ENCODE measurements at places on chromosomes 3 and 15.

- DNase-seq: no peak
These were observed 20.7 kb downstream of the IGSF11 start for GRCh38 chr3:119013951-119014350.

- no peak for DNase-seq
These were observed 94.0 kb upstream of the UMPS start for GRCh38 chr3:124636101-124636862.

DNA sequence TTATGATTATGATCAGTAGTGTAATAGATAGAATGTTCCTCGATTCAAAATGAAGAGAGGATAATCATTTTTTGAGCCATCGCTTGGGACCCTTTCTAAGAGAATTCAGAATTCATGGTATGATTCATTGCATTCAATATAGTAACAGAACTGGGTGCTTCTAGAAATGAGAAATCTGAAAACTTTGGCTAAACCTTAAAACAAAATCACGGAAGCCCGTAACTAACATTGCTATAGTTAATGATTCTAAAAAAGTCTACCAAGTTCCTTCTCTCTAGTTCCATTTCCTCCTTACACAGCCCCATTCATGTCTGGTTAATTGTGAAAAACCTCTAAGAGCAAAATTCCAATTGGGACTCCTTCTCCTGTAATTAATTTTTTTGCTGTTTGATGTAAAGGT lies 217.1 kb downstream of the GBE1 start:
- no peak for DNase-seq

DNA sequence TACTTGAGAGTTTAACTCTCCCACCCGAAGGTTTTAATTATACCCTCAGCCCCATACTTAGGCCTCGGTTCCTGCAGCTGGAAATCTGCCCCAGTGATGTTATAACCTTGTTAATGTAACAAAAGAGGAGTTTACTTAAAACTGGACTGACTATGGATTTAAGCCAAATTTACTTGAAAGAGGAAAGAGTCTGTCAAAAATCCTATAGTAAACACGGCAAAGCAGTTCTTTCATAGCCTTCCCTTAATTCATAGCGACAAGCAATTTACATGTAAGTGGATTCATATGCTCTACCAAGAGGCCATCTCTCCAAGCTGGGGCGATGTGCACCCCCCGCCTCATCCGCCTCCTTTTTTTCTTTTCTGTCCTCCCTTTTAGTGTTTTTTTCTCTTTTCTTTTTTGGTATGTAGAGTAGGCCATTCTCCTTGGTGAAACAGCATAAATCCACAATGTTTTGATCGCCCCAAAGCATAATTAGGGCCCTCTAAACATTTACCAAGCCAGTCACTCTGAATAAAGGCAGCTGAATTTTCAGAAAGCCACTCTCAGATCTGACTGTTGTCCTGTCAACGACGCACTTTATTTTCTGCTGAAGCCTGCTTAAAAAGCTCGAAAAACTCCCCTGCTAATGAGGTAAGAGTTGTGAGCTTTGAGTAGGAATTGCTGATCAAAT lies 373.1 kb upstream of the WNT5A start:
- no peak for DNase-seq

GRCh38 chr3:147414390-147415138 lies 5.4 kb downstream of the ZIC1 start:
- no peak for DNase-seq

DNA sequence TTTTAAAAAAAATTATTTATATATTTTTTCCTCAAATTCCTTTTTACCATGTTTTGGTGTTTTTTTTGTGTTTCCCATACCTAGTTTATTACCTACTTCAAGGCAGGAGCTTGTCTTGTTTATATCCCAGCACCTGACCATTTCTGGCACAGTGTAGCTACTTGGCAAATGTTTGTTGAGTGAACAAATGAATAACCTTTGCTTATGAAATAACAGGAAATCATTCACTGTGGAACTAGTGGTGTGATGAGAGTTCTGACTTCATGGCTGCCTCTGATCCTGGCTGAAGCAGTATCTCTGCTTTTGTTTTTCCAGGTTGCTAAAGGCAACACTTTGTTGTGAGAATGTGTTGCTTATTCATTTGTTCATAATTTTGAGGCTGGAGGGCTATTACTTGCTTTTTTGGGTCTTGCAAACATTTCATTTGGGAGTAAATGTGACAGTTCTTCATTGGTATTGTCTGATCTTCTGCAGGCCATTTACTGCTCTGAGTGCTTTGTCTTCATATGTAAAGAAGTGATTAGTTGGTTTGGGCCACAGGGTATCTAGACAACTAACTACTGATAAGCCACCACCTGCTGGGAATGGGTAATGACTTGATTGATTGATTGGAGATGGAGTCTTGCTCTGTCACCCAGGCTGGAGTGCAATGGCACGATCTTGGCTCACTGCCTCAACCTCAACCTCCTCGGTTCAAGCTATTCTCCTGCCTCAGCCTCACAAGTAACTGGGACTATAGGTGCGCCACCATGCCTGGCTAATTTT lies 5.7 kb downstream of the RAD54L2 start:
- DNase-seq: no peak

All from GM18507 (cell line).